Activated T-helper 2 cell treated with anti-CD3 and anti-CD28 coated beads, Interferon-gamma antibody, Interleukin-2, Interleukin-4, amounts not matched to agents 10 μg/mL and 5 μg/mL and 100 μg/mL, durations not matched to agents 14 hours and 24 hours and 36 hours (primary cell): ENCODE measurements at places on chromosomes 4 and X. TPM values are rescaled to one million over a fixed set of nuclear protein-coding genes. Genes with fewer than 3 reads are reported as not detected.

Gene TDO2
- not detected in 2 replicates for total RNA-seq

Gene MND1
- total RNA-seq, result 15.4 and 17.8 TPM in 2 replicates

Gene TMEM271
- not detected in 2 replicates for total RNA-seq

Gene MAGED2
- 35.5 and 36.3 TPM in 2 replicates for total RNA-seq

Gene SULT1E1
- not detected in 2 replicates for total RNA-seq

Gene MAB21L2
- total RNA-seq, result not detected in 2 replicates

DNA sequence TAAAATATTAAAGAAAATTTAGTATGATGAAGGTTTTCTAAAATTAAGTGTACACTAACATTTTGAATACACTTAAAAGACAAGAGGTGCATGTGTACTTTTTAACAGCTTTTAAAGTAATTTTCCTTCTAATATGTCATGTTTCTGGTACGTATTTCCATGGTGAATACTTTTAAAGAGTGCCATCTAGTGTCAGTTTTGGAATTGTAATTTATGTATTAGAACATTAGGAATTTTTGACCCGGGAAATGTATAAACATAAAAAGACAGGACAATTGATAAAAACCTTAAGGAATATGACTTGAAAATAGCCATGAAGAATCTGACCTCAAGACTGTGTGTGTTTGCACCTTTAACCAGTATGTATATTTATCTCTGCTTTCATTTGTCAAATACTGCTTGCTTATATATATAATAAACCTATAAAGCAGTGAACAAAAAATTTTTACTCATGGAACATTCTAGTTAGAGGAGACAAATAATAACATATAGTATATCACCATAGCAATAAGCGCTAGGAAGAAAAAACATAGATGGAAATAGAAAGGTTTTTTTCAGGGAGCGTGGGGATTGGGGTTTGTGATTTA is 7.2 kb downstream of the GSTCD start:
- no peak overlapping the region for H3K4me3 ChIP-seq
- peaks cover 1% of the 10 kb centered on the region for H3K4me1 ChIP-seq
- peaks cover 3% of the 10 kb centered on the region for H3K36me3 ChIP-seq
- H3K27ac ChIP-seq, result no peak overlapping the region
- H3K27me3 ChIP-seq, result no peaks in the 10 kb centered on the region

- H3K4me1 ChIP-seq, result no peaks in the 10 kb centered on the region
- no peaks in the 10 kb centered on the region for H3K36me3 ChIP-seq
- no peaks in the 10 kb centered on the region for H3K27me3 ChIP-seq
- no peak for DNase-seq
- no peak overlapping the region for H3K4me3 ChIP-seq
Observed at GRCh38 chrX:6071731-6072130, 156.9 kb downstream of the NLGN4X start.

DNA sequence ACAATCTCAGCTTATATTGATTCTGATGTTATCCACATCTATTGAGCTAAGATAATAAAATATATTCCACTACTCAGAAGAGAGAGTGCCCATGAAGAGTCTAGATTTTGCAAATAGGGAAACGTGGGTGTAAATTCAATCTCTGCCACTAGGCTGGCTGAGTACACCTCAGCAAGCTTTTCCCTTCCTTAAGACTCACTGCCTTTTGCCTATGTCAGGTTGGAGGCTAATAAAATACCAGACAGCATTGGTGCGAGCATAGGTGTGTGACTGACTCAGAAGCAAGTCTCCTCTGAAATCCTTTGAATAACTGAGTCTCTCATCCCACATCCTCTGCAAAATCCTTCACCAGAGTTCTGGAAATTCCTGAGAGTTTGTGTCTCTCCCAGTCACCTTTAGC is 405.4 kb upstream of the CPEB2 start:
- no peak for DNase-seq
- H3K4me3 ChIP-seq, result no peak overlapping the region
- no peaks in the 10 kb centered on the region for H3K27me3 ChIP-seq
- H3K36me3 ChIP-seq, result no peaks in the 10 kb centered on the region
- no peak overlapping the region for H3K27ac ChIP-seq

- H3K4me3 ChIP-seq, result peak overlapping the region; percentile 55
- peaks cover 32% of the 10 kb centered on the region for H3K27me3 ChIP-seq
- no peak for DNase-seq
- peaks cover 2% of the 10 kb centered on the region for H3K4me1 ChIP-seq
- no peaks in the 10 kb centered on the region for H3K36me3 ChIP-seq
Observed at GRCh38 chrX:139204898-139205667, 325.5 kb upstream of the F9 start.

DNA sequence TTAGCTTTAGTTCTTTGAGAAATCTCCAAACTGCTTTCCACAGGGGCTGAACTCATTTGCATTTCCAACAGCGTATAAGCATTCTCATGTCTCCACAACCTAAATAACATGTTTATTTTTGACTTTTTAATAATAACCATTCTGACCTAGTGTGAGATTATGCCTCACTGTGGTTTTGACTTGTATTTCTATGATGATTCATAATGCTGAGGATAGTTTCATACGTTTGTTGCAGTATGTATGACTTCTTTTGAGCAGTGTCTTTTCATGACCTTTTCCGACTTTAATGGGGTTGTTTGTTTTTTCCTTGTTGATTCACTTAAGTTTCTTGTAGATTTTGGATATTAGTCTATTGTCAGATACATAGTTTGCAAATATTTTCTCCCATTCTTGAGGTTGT is 1833.0 kb upstream of the PCDH10 start:
- no peaks in the 10 kb centered on the region for H3K27me3 ChIP-seq
- no peak overlapping the region for H3K4me3 ChIP-seq
- no peak for DNase-seq
- H3K27ac ChIP-seq, result no peak overlapping the region
- no peaks in the 10 kb centered on the region for H3K4me1 ChIP-seq
